Endothelial cell of umbilical vein (primary cell): ENCODE measurements at places on chromosomes 6 and 20. TPM values are rescaled to one million over a fixed set of nuclear protein-coding genes. Genes with fewer than 3 reads are reported as not detected.

Gene PBOV1
- total RNA-seq = not detected in 2 replicates

Gene SYNJ2
- 71.8 and 78.2 TPM in 2 replicates for total RNA-seq

Gene MCCD1
- total RNA-seq = not detected in 2 replicates

Gene EBF4
- total RNA-seq = 3.0 and 3.4 TPM in 2 replicates

Gene LRRC1
- total RNA-seq = 10.6 and 11.7 TPM in 2 replicates

Gene GCLC
- total RNA-seq = 17.3 and 22.8 TPM in 2 replicates

Gene OGFRL1
- total RNA-seq = 19.4 and 21.1 TPM in 2 replicates

Gene PPDPF
- total RNA-seq = 219 and 233 TPM in 2 replicates

Gene SPEF1
- total RNA-seq = 0.32 and 0.44 TPM in 2 replicates

Gene ADISSP
- 55.0 and 55.8 TPM in 2 replicates for total RNA-seq

Gene LY6G6F
- total RNA-seq = not detected in 2 replicates

Gene CGA
- total RNA-seq = not detected in 2 replicates

Gene DLGAP4
- total RNA-seq = 125 and 130 TPM in 2 replicates

Gene LAMP5
- not detected in 2 replicates for total RNA-seq

Gene PSORS1C1
- total RNA-seq = 9.2 and 13.2 TPM in 2 replicates

Gene NKX2-2
- total RNA-seq = not detected in 2 replicates

Gene HFE
- 5.6 and 6.3 TPM in 2 replicates for total RNA-seq

Gene BHLHE23
- total RNA-seq = not detected in 2 replicates

Gene ARMC12
- 0.90 and 0.91 TPM in 2 replicates for total RNA-seq

Gene SPATA2
- 6.1 TPM in 2 replicates for total RNA-seq

Gene NNAT
- 2.3 and 10.7 TPM in 2 replicates for total RNA-seq

Gene CDH4
- 0.51 and 0.81 TPM in 2 replicates for total RNA-seq

Gene KIAA1586
- 14.0 and 15.7 TPM in 2 replicates for total RNA-seq

Gene SLCO4A1
- 3.3 and 4.1 TPM in 2 replicates for total RNA-seq

Gene SMOC2
- not detected in 2 replicates for total RNA-seq

Gene DEK
- total RNA-seq = 118 and 120 TPM in 2 replicates

Gene CLPSL2
- total RNA-seq = not detected in 2 replicates

Gene OPRM1
- not detected in 2 replicates for total RNA-seq

Gene LCA5
- total RNA-seq = 4.2 and 4.9 TPM in 2 replicates

Gene ZNF391
- 0.37 and 0.42 TPM in 2 replicates for total RNA-seq

Gene PNPLA1
- not detected in 2 replicates for total RNA-seq

Gene KIAA1755
- total RNA-seq = 0.51 and 0.58 TPM in 2 replicates

Gene SLX4IP
- 4.1 and 4.5 TPM in 2 replicates for total RNA-seq

Gene SSTR4
- total RNA-seq = not detected in 2 replicates

Gene GLP1R
- total RNA-seq = not detected in 2 replicates
